ENCODE measurements at places on chromosomes 11 and 22.

- no peak for DNase-seq
Observed at GRCh38 chr22:24421428-24421931, 5.9 kb upstream of the ADORA2A start.

DNA sequence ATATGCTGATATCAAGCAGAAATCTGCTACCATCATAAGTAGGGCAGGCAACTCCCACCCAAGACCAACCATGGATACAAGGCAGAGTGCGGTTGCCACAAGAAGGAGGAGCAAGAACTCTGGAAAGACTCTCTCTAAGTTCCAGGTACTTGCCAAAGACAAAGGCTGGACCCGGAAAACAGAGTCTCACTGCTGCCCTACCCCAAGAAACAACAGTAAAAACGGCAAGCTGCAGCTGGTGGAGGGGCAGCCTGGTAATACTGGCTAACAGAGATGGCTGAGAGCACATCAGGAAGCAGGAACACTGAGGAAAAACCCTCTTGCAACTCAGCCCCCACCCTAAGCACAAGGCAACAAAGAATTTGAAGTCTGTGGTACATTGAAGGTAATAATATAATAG is 27.7 kb upstream of the NXPE2 start:
- no peak for DNase-seq

GRCh38 chr11:87473174-87473573 is 435.4 kb downstream of the TMEM135 start:
- no peak for DNase-seq

GRCh38 chr11:117859061-117859460 is 17.4 kb downstream of the FXYD6 start:
- DNase-seq, result no peak

DNA sequence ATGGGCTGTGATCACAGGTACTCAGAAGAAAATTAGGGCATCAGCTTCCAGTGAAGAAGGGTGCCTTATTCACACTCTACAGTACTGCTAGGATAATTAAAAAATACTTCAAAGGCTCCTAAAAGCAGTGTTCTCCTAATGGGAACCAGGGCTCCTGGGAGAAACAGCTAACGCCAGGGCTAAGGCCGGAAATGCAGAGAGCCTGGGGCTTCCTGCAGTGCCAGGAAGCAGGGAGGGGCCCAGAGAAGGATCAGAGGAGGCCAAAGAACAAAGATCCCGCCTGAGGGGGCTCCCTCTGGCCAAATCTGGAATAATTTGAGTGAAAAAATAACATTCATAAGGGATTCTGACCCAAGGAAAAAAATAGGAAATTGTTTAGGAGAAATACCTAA is 27.5 kb downstream of the TOLLIP start:
- no peak for DNase-seq

- no peak for DNase-seq
Observed at GRCh38 chr22:39567135-39567946, 3.2 kb upstream of the CACNA1I start.

DNA sequence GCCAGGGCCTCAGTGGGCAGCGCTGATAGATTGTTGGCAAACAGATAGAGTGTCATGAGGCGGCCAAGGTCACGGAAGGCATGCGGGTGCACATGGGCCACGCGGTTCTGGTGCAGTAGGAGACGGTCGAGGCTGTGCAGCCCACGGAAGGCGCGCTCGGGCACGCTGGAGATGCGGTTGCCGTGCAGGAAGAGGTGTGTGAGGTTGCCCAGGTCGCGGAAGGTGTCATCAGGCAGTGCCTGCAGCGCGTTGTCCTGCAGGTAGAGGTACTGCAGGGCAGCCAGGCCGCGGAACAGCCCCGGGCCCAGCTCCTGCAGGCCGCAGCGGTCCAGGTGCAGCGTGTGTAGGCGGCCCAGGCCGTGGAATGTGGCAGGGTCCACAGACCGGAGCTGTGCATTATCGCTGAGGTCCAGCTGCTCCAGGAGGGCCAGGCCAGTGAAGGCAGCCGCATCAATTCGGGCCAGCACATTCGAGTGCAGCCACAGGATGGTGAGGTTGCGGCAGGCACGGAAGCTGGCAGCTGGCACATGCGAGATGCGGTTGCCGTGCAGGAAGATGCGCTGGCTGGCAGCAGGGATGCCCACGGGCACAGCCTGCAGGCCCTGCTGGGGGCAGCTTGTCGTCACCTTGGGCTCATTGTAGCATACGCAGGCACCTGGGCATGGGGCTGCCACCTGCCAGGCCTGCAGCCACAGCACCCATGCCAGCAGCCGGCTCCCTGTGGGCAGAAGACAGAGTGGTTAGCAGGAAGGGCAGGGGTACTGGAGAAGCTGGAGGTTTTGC is 25.5 kb downstream of the RTN4R start:
- no peak for DNase-seq

DNA sequence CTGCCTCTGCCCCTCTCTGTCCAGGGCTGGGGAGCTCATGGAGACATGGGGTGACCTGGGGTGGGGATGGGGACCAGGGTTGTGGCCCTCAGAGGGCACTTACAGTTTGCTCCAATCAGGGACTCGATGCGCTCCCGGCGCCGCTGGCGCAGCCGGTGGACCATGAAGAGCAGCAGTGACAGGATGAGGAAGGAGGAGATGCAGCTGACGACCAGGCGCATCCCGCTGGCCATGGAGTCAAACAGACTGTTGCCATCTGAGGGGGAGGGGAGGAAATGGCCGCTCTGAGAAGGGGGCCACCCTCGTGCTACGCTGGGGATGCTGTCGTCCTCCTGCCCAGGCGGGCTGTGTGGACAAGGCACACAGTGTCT is 80.5 kb downstream of the DGCR2 start:
- no peak for DNase-seq

- no peak for DNase-seq
Observed at GRCh38 chr22:29342577-29343312, 27.2 kb upstream of the RASL10A start.

GRCh38 chr11:106457727-106458126 is 380.3 kb downstream of the AASDHPPT start:
- DNase-seq, result no peak

DNA sequence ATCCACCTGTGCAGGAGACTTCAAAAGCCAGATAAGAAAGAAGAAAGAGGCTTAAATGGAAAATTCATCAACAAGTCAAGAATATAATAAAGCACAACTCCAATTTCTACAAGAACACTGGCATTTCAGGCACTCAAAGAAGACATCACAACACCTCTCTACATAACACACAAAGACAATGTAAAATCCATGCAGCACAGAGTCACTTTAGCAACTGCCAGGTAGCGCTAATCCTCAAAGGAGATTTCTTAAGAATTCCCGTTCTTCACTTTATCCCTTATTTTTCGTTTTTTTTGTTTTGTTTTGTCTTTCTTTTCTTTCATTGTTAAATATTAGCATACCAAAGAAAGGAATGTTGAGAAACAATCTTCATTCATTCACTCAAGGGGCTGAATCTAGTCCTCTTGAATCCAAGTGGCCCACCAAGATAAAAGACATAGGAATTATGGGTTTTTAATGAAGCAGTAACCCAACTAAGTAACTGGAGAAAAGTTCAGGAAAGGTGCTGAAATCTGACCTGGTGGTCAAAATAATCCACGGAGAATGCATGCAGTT is 95.0 kb downstream of the CADM1 start:
- no peak for DNase-seq
